ENCODE measurements at places on chromosomes 6 and 20.

DNA sequence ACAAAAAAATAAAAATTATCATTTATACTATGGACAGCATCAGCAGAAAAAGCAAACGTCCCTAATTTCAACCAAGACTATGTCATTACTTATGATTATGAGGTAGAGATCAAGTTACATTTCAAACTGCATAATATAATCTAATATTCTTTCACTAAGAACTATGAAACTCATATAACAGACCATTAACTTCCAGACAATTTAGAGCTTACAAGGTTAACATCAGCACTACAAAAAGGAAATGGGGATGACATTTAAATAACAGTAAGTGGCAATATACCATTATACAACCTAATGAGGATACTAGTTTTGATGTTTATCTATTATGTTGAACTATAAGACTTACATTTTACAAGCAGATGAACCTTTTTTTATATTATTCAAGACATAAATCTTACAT lies 261.0 kb upstream of the THEMIS start:
- no peak for DNase-seq

DNA sequence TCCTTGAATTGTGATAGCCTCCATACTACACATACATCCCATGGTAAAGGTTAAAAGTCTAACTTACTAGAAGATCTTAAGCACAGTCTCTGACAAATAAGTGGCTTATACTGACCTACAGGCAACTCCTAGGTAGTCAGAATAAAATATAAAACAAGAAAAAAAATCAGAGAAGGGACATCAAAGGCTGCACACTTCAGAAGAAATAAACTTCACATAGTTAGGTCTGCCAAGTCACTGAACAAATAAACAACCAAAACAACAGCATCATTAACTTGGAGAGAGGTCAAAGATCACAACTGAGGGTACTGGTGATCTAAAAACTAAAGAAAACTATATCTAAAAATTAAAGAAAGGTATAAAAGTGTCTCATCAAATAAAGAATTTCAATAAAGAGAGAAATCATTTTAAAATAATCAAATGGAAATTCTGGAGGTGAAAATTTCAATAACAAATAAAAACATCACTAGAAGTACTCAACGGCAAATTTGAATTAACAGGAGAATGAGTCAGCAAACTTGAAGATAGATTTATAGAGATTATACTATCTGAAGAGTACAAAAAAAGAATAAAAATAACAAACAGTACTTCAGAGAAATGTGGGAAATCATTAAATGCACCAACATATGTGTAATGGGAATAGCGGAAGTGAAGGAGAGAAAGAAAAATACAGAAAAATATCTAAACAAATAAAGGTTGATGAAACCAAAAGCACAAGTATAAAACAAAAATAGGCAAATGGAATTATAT lies 88.0 kb upstream of the UST start:
- DNase-seq: no peak

DNA sequence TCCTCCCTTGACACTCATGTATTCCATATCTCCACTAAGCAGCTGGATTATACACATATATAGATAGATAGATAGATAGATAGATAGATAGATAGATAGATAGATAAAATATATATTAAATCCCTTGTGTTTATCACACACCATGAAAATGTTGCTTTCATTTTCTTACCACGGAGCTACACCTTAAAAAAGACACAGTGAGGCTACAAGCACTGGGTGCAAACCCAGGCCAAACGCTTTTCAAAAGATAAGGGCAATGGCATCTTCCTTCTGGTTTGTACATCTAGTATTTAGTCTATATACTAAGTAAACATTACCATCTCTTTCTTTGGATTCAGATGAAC lies 377.1 kb downstream of the ESR1 start:
- no peak for DNase-seq

- no peak for DNase-seq
These were observed 59.0 kb upstream of the QKI start for GRCh38 chr6:163355426-163355991.

DNA sequence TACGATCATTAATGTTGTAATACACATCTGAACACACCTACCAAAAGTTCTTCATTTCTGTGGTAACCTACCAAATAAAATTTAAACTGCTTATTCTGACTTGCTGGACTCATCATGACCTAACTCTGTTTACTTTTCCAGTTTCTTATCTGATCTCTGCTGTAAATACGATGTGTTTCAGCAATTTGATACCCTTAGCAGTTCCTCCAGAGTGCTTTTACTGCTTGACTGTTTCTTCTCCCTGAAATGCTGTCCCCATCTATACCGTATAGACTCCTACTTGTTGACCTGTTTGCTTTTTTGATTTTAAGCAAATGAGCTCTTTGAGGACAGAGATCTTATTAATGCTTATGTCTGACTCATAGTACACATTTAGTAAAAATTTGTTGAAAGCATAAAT lies 119.5 kb downstream of the SCAF8 start:
- DNase-seq: no peak

- DNase-seq: no peak
These were observed 1.4 kb upstream of the CHRNA4 start for GRCh38 chr20:63362436-63363009.

DNA sequence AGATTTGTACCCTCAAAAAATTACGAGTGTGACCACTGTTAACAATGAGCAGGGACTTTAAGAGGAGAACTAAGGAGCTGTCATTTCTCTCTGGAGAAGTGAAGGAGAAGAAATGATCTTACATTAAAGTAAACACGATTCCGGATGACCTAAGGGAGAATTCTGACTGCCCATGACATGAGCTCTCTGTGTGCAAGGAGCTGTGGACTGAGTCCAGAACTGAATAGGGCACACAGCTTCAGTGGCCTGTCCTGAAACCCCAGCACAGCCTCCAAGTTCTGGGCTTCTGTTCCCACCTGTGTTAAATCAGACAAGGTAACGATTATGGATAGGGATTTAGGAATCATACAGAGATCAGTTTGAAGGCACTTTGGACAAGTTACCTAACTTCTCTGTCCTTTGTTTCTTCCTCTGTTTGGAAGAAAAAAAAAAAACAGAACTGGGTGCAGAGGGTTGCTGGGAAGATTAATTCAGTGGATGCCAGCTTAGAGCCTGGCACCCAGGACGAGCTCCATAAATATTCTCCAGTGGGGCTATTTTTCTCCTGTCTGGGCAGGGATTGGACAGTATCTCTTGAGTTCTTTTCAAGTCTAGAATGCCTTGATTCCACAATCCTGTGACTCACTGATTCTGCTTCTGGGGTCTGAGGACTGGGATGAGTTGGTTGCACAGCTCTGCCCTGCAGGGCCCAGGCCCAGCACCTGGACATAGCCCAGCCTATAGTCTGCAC lies 65.7 kb downstream of the MRPL14 start:
- DNase-seq: no peak

GRCh38 chr6:170452767-170453545 lies 100.2 kb downstream of the PSMB1 start:
- no peak for DNase-seq

- no peak for DNase-seq
These were observed 15.0 kb downstream of the CCN2 start for GRCh38 chr6:131936156-131936555.

DNA sequence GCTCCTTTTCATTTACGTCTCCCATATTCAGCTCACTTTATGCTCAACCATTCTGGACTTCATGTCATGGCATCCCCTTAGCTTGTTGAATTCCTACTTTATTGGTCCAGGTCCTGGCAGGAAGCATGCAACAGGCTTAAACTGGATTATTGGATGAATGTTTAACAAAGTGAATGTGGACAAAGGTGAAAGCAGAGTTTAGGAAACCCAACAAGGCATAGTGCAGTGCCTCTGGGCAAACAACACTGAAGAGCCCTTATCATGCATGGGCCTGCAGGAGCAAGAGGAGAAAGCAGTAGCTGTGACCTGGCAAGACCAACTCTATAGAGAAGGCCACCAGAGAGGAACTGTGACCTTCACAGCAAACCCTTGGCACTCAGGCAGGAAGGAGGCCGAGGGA lies 5.3 kb upstream of the ANKRD66 start:
- DNase-seq: no peak

- DNase-seq: no peak
These were observed 10.4 kb downstream of the FAM110A start for GRCh38 chr20:843912-844311.

DNA sequence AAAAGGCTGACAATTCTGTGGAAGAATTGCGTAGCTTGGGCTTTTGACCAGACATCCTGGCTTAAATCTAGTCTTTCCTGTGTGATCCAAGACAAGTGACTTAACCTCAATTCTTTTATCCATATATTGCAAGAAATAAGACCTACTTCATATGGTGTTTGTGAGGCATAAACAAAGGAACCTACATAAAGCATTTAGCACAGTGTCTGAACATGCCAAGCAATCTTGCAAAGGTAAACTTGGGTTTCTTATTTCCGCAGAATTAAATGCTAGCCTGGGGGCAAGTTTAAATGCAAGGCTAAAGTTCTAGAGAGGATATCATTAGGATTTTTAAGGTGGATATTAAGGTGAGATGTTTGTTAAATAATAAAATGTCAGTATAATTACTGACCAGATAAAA lies 47.9 kb downstream of the HDDC2 start:
- DNase-seq: no peak

- no peak for DNase-seq
These were observed 23.2 kb upstream of the STX11 start for GRCh38 chr6:144127097-144127496.

DNA sequence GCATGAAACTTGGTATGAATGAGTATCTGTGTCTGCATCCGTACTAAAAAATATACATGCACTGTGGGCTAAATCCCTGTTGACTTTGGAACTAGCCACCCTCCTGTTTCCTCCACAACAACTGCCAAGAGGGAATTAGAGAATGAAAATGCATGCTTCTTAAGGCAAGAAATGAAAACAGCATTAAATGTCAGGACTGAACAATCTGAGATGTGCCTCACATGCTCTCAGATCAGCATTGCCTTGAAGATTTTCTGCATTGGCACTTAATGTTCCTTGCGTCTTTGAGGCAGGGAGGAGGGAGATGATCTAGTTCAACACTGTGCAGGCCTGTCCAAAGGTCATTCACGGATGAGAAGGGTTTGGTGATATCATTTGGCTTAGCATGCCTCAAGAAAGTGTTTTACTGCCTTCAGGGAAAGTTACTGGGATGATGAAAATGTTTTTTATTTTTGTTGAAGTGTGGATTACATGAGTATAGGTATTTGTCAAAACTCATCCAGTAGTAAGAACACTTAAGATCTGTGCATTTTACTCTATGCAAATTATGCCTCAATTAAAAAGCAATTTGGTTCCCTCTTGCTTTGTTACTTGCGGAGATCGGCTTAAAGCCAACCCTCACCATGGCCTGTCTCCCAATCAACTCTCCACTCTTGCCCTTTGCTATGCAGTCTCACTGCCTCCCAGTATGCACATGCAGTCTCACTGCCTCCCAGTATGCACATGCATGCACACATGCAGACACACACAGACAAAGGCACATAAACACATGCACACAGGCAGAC lies 47.5 kb upstream of the RIN2 start:
- DNase-seq: no peak

DNA sequence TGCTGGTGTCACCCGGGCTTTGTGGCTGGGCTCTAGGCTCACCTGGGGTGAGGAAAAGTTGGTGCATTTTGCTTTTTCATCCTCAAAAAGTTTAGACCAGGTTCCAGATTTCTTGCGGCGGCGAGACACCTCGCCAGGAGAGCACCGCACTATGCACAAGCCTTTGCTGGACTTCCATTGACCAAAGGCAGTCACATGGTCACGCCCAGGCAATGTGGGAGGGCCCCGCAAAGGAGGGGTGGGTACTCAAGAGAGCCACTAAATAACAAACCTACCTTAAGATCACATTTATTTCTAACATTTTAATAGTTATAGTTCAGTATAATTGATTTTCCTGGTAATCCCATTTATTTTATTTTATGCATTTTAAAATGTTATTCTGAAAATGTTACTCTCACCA lies 3.0 kb upstream of the KIF16B start:
- DNase-seq: no peak

DNA sequence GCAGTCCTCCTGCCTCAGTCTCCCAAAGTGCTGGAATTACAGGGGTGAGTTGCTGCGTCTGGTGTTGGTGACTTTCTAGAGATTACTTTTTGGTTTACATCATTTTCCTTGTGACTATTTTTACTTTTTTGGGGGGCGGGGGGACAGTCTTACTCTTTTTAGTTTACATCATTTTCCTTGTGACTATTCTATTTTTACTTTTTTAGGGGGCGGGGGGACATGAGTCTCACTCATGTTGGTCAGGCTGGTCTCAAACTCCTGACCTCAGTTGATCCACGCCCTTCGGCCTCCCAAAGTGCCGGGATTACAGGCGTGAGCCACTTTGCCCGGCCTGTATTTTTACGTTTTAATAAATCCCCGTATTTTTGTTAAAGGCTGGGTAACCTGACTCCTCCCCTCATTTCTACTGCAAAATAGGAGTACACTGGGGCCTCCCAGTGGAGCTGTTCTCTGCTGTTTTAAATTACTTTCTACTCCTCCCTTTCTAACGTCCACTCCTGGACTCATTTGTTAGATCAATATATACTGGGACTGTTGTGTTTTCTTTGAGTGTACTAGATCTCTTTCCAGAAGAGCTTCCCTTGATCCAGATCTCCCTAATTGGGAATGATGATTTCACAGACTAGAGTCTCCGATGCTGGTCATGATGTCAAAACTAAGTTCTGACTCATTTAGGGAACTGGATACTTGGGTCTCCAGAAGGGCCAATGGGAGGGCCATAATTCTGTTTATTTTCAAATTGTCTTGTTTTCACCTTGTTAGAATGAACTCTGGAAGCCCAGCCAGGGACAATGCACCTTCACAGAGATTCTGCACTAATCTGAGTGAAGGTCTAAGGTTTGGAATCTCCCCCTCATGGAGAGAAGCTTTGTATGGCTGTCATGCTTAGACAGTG lies 9.2 kb downstream of the HSPA1B start:
- no peak for DNase-seq

DNA sequence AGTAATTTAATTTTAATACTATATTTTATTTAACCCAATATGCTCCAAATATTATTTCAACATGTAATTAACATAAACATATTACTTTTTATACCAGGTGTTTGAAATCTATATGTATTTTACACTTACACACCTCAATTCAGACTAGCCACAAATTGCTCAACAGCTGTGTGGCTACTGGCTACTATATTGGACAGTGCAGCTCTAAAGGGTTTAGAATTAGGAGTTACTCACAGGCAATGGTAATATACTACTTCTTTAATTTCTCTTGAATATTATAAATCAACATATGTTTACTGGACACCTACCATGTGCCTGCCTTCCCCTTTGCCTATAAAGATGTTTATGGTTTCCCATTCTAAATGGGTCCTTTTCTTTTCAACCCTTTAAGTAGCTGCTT lies 2.3 kb downstream of the MTRF1L start:
- DNase-seq: no peak

GRCh38 chr6:70507161-70507560 lies 59.6 kb upstream of the SDHAF4 start:
- no peak for DNase-seq

- no peak for DNase-seq
These were observed 16.6 kb upstream of the MAP7 start for GRCh38 chr6:136566851-136567250.

DNA sequence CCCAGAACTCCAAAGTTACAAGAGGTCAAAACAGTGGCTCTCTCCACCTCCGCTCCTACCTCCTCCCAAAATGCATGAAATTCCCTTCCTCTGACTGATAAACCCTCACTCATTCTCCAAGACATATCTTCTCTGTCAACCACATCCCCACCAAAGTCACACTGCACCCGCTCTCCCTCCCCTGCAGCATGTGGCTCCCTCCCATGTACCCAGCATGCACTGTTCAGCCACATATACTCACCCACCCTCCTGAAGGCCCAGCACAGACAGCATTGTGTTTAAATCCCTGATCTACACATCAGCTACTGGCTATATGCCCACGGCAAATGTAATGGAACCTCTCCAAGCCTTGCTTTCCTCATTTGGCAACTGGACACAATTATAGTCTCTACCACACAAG lies 5.5 kb upstream of the POU5F1 start:
- no peak for DNase-seq
